ENCODE measurements at places on chromosomes 11 and 22.
A peak's percentile ranks its signal among the peaks of the same experiment; 100 is the strongest.

DNA sequence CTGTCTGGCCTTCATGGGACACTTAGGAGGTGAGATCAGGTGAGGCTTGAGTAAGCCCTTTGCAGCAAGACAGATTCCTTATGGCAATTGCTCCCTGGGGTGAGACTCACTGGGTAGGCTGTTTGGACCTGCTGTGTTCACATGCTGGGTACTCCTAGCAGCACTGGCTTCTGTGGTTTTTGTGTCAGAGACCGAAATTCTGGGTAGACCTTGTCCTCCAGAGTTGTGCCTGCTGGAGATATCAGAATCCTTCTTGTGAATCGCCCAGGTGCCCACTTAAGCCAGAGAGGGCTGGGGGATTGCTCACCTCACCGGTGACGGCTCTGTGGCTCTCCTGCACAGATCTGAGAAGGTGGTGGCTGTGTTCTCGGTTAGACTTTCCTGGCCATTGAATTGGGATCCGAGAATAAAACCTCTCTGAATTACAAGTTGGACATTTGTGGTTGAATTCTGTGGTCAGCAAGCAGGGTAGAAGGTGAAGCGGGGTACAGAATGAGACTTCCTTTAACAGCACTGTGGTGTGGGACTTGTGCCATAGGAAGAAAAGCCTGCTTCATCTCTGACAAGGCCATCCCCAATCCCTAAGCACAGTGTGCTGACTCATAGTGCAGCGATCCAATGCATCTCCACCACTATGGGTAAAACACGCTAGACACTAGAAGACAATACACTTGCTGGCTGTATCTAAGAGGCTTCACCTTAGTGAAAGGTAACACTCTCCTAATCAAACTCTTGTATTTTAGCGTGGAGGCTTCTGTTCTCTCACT lies 52.5 kb upstream of the TTC12 start:
- DNase-seq, result no peak

DNA sequence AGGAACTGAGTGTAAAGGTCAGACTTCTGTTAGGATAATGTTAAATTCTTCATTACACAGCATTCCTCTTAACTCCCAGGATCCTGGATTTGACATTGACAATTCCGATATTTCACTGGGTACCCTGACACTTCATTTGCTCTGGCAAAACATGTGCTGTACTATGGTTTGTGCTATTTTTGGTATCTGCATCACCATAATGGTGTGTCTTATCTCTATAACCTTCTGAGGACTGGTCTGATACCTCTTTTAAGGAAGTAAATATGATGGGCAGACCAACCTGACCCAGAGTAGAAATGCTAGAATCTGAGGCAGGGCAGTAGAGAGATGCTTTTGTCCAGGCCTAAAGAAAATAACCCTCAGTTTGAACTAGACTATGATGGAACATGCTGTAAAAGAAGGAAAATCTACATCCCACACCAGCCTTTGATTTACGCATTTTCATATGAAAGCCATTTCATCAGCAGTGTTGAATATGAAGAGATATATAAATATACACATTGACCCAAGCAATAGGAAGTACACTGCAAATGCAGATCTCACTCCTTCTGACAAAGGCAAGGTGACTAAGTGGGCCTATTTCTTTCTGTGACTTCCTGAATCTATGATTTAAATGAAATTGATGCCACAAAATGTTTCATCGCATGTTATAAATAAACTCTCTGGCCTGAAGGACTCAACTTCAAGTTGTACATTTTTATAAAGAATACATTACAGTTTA lies 966.7 kb downstream of the DLG2 start:
- DNase-seq, result no peak

- no peak for DNase-seq
Observed at GRCh38 chr11:1487091-1487850, 692 bp upstream of the MOB2 start.

DNA sequence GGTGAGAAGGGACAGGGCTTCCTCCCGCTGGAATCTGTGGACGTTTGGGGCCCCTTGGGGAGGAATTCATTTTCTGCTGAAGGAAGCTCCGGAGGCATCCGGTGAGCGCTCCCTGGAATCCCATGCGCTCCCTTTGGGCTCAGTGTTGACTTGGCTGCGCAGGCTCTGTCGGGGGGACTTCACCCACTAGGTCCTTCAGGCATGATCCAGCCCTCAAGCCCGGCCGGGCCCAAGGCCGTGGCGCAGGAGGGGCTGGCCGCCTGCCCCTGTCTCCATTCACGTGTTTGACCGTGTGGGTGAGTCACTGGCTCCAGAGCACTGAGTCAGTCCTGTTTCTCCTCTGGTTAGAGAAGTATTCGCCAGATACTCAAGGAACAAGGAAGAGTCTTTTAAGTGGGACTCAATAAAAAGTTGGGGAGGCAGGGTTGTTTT lies 1.4 kb downstream of the CTTN start:
- no peak for DNase-seq

- no peak for DNase-seq
Observed at GRCh38 chr11:60500276-60500910, 7.8 kb downstream of the MS4A12 start.

- no peak for DNase-seq
Observed at GRCh38 chr22:33931406-33931805, 11.1 kb upstream of the LARGE1 start.

DNA sequence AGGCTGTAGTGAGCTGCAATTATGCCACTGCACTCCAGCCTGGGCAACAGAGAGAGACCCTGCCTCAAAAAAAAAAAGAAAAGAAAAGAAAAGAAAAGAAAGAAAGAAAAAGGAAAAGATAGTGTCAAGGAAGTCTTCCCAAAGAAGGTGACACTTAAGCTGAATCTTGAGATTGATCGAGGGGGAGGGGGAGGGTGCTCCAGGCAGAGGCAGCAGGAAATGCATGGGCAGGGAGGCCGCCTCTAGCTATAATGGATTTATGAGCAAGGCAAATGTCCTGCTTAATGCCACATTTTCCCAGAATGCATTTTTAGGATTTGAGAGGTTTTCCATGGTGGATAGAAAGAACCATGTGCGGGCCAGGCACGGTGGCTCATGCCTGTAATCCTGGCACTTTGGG lies 13.8 kb upstream of the DDB2 start:
- DNase-seq, result no peak

DNA sequence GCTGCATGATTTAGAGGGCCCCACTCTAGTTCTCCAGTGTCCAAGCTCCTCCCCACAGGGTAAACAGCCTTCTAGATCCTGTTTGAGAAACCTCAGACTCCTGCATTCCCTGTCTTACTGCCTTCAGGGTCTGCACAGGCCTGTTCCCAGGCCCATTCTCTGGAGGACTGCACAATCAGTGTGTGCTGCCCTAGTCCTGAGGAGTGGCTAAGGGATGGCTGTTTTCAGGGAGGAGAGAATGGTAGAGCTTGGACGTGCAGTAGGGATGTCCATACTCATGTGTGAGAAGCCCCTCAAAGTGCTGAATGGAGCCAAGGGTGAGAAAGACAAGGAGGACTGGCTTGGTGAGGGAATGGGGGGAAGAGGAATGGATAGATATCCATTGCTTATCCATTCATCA lies 103.8 kb upstream of the CCDC90B start:
- DNase-seq, result no peak

GRCh38 chr22:48889209-48889830 lies 938.4 kb downstream of the BRD1 start:
- DNase-seq, result no peak

GRCh38 chr11:62105667-62106191 lies 18.1 kb upstream of the INCENP start:
- DNase-seq, result no peak

GRCh38 chr11:66072081-66072480 lies 2.0 kb downstream of the PACS1 start:
- no peak for DNase-seq

DNA sequence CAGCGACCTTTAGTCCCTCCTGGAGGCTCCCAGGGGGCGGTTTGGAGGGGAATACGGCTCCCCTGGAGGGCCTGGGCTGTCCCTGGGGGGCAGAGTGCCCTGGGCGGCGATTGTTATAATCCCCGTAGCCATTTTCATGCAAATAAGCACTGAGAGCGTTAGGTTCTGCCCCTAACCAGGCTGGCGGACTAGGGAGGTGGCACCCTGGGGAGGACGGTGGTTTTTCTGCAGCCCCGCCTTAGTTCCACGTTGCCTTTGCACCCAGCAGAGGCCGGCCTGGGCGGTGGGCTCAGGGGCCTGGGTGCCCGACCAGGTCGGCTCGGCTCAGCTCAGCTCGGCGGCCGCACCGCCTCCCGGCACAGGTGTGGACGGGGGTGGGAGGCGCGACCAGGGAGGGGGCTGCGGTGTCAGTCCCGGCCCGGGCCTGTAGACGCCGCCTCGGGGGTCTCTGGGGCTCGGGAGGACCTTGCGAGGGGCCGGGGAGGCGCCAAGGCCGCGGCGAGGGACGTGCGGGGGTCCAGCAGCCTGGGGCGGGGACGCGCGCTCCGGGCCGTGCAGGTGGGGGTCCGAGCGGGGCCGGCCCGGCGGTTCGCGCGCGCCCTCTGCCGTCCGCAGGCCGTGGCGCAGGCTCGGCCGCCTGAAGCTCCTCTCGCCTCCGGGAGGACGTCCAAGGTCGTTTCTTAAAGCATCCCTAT lies 2.3 kb upstream of the DUSP8 start:
- peak; percentile 39 for DNase-seq

GRCh38 chr11:3136546-3137455 lies 28.3 kb downstream of the OSBPL5 start:
- DNase-seq, result no peak

DNA sequence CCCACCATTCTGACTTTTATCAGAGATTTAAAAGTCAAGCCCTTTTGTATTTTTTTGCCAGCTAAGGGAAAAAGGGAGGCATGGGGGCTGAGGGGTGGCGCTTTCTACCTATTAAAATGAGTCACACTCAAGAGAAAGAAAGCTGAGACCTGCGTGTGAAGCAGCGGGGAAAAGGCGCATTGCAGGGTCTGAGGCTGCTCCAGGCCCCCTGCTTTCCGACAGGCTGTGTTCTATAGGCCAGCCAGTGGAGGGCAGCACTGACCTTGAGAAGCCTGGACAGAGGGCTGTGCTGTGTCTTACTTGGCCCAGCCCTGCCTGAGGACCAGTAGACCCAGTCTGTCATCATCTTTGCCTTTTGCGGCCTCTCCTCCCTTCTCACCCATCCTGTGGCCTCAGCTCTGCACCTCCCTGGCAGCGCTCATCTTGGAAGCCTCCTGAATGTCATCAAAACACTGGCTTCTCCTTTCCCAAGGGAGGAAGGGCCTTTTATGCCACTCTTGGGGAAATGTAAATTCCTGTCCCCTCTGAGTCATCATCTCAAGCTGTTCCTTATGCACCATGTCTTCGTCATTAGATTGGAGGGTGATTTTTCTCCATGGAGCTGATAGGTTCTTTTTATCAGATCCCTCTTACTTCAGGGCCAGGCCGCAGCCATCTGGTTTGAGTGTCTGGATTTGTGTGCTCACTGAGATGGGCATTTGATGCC lies 12.6 kb upstream of the MAPK8IP1 start:
- DNase-seq, result peak; percentile 13

- no peak for DNase-seq
Observed at GRCh38 chr11:43541993-43542392, 138.5 kb upstream of the HSD17B12 start.

- DNase-seq, result no peak
Observed at GRCh38 chr11:82046778-82047177, 686.9 kb downstream of the FAM181B start.

- DNase-seq, result no peak
Observed at GRCh38 chr11:118115048-118115447, 28.3 kb upstream of the SMIM35 start.

- DNase-seq, result no peak
Observed at GRCh38 chr11:73217131-73217809, 811 bp upstream of the P2RY2 start.

- no peak for DNase-seq
Observed at GRCh38 chr11:78341841-78342240, 75.8 kb downstream of the GAB2 start.

GRCh38 chr11:94725097-94725496 lies 43.1 kb upstream of the AMOTL1 start:
- DNase-seq, result no peak

GRCh38 chr11:110200241-110200640 lies 96.2 kb downstream of the RDX start:
- DNase-seq, result no peak

DNA sequence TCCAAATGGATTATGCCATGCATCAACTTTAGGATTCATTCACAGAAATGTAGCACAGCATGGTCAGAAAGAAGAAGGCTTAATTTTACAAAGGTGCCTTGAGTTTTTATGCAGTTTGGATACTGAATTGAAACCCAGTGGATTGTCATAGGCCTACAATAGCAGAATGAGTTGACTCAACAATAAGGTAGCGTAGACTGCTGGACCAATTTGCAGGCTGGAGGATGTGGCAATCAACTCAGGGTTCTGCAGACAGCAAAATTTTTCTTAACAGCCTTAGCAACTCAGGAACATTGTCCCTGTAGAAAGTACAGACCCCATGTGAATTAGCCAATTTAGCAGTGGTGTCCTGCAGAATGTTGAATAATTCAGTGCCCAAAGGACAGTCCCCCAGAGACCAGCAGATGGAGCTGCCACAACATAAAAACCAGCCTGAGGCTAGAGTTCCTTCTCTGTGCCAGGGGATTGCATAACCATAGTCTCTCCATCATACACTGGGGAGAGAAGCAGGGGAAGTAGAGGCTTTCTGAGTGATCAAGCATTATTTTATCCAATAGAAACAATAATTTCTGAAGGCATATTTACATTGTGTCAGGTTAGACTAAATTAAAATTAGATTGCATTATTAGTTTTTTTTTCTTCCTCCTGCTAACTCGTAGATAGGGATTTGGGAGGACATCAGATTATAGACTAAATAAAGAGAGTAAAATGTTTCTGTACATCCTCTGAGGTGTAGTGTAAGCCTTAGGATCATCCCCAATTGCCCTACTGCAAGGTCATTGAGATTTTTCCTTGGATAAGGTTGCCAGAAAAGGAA lies 20.3 kb upstream of the MRPL17 start:
- DNase-seq, result no peak

DNA sequence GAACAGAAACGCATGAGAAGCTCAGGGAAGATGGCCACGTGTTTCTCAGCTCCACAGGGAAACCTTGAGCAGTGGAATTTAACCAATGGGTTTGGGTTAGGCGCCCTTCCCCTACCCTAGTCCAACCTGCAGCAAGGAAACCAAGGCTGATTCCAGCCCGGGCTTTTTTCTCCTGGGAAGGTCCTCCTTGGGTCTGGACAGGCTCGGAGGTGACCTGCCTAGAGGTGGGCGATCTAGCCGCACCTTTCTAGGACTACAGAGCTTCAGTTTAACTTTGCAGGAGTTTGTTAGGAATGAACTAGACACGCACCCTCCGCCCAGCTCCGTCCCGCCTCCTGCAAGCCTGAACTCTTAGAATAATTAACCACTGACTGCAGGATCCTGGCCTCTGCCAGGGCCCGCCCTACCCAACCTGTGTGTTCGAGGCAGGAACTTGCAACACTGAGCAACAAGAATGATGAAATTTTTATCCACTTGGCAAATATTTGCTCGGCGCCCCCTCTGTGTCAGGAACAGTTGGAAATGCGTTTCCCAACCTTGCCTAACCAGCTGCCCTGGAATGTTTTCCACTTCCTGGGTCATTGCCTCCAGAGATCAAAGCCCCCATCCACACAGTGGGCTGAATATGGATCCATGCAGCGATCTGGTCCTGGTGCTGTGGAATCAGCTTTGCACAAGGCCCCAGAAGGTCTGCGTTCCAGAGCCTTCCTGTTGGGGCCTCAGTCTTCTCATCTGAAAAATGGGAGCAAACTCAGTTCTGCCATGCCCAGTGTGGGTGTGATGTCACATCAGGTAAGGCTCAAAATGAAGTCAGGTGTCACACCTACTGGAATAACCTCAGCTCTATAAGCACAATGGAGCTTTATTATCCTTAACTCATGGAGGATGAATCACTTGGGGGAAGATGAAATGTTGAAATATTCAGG lies 13.3 kb downstream of the MPST start:
- no peak for DNase-seq
